ENCODE measurements at places on chromosomes 3 and 15. TPM values are rescaled to one million over a fixed set of nuclear protein-coding genes. Genes with fewer than 3 reads are reported as not detected.

DNA sequence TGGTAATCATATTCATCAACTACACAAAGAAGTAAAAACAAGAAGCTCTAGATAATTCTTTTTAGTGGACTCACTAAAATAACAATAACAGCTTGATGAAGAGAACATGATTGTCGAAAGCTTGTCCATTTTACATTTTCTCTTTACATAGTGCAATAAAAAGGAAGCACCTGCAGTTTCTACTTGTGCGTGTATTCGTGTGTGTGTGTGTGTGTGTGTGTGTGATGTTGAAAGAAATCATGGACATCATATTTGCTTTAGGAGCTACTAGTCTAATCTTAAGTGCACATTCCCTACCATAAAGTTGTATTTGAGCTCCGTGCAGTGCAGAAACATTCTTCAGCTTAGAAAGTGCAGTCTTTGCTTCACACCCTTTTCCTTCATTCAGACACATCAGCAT lies 288.8 kb downstream of the ZBTB20 start:
- DNase-seq: no peak

DNA sequence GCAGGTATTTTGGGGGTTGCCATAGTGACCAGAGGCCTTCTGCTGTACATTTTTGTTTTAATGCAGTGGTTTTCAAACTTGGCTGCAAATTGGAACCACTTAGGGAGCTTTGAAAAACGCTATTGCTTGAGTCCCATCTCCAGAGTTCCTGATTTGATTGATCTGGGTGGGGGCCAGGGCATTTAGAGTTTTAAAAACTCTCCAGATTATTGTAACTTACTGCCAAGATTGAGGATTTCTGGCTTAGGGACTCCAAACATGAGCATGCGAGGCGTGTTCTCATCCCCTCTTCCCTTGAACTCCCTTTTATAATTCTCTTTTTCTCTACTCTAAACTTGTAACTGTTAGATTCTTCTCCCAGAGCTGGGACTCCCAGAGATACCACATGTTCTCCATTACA lies 340.8 kb upstream of the SUCLG2 start:
- DNase-seq: no peak

GRCh38 chr3:114527036-114527644 lies 233.3 kb downstream of the TIGIT start:
- no peak for DNase-seq

GRCh38 chr15:57917998-57918397 lies 147.5 kb downstream of the ALDH1A2 start:
- no peak for DNase-seq

DNA sequence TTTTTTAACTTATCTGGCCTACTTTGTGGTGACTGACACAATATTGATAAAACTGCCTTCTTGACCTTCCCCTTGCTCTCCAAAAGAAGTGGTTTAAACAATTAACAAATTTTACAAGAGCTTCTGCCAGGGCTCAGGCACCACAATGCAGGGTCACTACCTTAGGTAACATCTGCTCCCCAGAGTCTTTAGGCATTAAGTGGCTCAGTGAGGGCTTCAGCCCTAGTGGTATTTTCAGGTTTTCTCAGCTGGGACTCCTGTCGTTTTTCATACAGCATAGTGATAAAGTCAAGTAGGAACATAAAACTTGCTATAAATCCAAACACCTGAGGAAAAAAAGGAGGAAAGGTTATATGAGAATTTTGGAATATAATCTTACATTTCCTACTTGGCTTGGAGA lies 18.9 kb downstream of the CMTM6 start:
- no peak for DNase-seq

- no peak for DNase-seq
These were observed 1039.2 kb downstream of the ROBO1 start for GRCh38 chr3:78728406-78729145.

The LRRIQ4 gene
- total RNA-seq: 0.41 TPM

The KIF15 gene
- 2.2 TPM for total RNA-seq

The CHL1 gene
- 0.27 TPM for total RNA-seq

The MYH15 gene
- not detected for total RNA-seq
